ENCODE measurements at places on chromosomes 11 and 22.

GRCh38 chr11:94007426-94007825, 13.7 kb upstream of the HEPHL1 start:
- no peak for DNase-seq

DNA sequence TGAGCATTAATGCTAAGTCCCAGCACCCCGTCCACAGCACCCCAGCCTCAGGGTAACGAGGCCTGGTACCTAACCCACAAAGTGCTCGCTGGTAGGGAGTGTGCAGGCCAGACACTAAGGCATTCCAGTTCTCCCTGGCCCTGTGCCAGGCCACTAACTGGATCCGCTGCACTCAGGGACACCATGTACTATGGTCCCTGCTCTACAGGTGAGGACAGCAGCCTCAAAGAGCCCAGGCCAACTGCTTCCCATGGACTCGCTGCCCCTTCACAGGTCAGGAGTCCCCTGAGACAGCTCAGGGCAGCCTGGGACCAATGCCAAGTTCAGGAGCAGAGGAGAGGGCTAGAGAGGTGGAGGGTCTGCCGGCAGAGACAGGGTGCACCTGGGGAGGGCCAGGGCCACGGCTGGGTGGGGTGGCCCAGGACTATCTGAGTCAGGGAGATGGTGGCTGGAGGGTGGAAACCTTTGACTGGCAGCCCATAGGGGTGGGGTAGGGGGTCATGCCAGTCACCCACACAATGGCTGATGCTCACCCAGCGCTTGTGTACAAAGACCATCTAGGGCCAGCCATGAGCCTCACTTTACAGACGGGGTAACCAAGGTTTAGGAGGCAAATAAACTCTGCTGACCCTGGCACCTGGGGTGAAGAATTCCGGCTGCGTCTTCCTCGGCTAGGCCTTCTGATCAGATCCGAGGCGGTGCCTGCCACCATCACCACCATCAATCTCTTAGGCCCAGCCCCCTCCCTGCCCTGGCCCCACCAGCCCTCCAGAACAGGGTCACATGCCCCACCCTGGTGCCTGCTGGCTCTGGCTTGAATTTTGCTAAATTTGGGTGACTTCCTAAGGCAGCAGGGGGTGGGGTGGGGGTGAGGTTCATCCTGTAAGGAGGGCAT, 5.6 kb downstream of the OSBPL5 start:
- no peak for DNase-seq

- DNase-seq, result no peak
These were observed 21.0 kb downstream of the SPECC1L start for GRCh38 chr22:24291515-24292201.

- DNase-seq, result no peak
These were observed 19.3 kb downstream of the SBF2 start for GRCh38 chr11:10274726-10275125.

- DNase-seq, result no peak
These were observed 69.7 kb downstream of the APIP start for GRCh38 chr11:34846467-34846866.

GRCh38 chr11:44388828-44389657, 79.1 kb upstream of the ALX4 start:
- no peak for DNase-seq

- DNase-seq, result no peak
These were observed 48.0 kb downstream of the MYO7A start for GRCh38 chr11:77175869-77176539.

Measured in esophagus squamous epithelium (tissue), 5 donors.